T-cell (primary cell): ENCODE measurements at places on chromosomes 13 and 19.

GRCh38 chr13:22108283-22108942 lies 437.5 kb downstream of the FGF9 start:
- DNase-seq = no peak

DNA sequence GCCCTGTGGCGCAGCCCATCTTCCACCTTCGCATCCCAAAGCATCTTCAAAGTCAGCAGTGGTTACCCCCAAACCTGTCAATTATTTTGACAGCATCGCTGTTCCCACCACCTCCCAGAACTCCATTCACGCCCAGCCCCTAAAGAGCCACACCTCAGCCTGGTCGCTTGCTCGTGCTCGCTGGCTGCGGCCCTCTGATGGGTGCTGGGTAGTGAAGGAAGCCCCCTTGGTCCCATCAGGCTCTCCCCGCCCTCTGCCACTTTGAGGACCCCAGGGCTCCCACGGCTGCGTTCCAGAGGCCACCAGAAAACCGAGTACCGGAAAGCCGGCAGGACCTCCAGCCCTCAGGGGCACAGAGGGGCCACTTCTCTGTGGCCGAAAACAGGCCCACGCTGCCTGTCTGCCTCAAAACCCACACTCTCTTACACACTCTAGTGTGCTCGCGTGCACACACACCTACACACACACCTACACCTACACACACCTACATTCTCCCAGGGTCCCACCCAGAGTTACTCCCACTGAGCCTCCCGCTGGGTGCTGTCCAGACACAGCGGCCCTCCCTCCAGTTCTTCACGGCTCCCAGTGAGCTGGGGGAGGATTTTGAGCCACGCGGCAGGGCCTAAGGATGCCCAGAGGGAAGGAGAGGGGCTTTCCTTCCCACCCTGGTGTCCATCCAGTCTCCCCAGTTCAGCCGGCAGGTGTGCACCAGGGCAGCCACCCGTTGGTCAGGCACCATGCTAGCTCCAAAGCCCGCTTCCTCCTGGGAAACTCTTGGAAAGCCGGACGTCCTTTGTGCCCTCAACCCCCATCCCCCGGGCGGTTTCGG lies 1.9 kb downstream of the VSTM2B start:
- no peak for DNase-seq

DNA sequence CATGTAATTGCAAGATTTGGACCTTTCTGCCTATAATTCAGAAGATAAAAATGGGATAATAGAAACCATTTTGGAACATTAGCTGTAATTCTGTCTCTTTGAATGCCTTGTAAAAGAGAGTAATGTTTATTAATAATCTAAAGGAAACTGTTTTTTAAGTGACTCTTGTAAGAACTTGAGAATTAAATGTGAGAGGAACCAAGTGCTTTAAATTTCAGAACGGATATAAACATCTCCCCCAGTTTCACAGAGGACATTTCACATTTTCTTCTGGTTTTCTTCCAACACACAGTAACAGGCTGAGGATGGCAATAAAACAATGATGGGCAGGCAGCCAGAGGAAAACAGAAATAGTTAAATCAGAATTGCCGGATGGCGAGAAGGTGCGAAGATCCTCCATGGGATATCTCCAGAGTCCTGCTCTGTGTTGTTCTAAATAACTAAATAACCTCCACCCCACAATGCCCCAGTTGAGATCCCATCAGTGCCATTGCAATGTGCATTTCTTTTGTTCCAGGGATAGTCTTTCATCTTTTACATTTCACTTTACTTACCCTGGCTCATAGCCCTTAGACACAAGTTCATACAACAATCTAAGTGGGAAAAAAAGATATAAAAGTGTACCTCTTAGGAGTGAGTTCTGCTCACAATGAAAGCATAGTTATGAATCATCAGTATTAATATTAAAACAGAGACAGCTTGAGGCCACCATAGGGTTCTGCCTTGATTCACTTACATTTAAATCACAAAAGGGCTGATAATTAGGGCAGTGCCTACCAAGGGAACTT lies 73.3 kb downstream of the TNFRSF19 start:
- no peak for DNase-seq

DNA sequence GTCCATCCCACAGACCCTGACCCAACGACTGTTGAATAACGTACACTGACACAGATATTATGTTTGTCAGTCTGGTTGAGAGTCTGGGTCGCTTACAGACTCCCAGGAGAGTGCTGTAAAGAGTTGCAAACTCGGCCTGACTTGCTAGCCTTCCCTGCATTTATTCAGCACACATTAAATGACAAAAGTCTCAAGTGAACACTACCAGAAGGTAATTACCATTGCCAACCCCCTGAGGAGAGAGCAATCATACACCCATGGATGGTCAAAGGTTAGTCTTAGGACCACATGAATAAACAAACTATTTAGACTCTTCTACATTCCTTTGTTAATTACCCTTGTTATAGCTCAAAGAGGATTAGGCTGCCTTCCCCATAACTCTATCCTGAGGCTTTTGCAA lies 1048.6 kb downstream of the PCDH17 start:
- no peak for DNase-seq
